ENCODE measurements at places on chromosomes 11 and 22. TPM values are rescaled to one million over a fixed set of nuclear protein-coding genes. Genes with fewer than 3 reads are reported as not detected.

DNA sequence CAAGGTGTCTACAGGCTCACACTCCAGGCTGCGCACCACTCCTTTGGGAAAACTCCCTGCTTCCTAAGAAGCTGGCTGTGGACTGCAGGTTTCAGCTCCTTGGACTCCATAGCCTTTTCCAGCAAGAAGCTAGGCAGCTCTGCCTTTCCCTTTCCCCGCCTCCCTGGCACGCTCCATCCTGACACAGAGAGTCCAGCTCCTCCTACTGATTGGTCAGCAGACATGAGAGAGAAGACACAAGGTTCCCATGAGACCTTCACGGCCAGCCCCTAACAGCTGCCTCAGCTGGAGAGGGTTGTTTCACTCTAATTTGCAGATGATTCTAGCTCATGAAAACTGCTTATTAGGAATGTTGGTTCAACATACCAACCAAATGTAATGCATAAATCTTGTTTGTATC is 27.6 kb downstream of the TENM4 start:
- no peak overlapping the region for H3K27ac ChIP-seq
- H3K4me1 ChIP-seq: no peaks in the 10 kb centered on the region
- no peaks in the 10 kb centered on the region for H3K36me3 ChIP-seq
- peaks cover 3% of the 10 kb centered on the region for H3K27me3 ChIP-seq
- DNase-seq: no peak

DNA sequence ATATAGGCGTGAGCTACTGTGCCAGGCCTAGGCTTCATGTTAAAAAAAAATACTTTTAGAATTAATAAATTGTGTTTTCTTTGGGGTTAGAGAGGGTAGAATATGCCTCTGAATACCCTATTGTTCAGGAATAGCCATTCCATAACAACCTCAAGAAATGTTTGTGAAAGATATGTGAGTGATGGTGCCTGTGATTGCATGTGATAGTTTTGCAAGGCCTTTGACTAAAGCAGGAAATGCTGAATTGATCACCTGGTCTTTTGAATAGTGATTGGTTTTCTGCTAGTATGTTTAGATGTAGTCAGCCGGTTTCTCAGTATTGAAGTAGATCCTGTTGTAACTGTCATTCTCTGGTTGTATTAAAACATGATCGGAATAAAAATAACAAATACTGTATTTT is 73.4 kb downstream of the UVRAG start:
- H3K27me3 ChIP-seq: no peaks in the 10 kb centered on the region
- peak overlapping the region; percentile 88 for H3K27ac ChIP-seq
- peaks cover 54% of the 10 kb centered on the region for H3K36me3 ChIP-seq
- peaks cover 84% of the 10 kb centered on the region for H3K4me1 ChIP-seq
- no peak for DNase-seq

Gene OPCML
- total RNA-seq: not detected

GRCh38 chr22:11605468-11605981 is 3922.5 kb upstream of the OR11H1 start:
- H3K27ac ChIP-seq: no peak overlapping the region
- no peaks in the 10 kb centered on the region for H3K36me3 ChIP-seq

GRCh38 chr22:37462983-37463382 is 23.2 kb downstream of the MFNG start:
- no peaks in the 10 kb centered on the region for H3K27me3 ChIP-seq
- H3K36me3 ChIP-seq: peaks cover 35% of the 10 kb centered on the region
- H3K27ac ChIP-seq: no peak overlapping the region
- peaks cover 8% of the 10 kb centered on the region for H3K4me1 ChIP-seq
- no peak overlapping the region for H3K4me3 ChIP-seq

Gene SCGB1D2
- total RNA-seq: not detected

DNA sequence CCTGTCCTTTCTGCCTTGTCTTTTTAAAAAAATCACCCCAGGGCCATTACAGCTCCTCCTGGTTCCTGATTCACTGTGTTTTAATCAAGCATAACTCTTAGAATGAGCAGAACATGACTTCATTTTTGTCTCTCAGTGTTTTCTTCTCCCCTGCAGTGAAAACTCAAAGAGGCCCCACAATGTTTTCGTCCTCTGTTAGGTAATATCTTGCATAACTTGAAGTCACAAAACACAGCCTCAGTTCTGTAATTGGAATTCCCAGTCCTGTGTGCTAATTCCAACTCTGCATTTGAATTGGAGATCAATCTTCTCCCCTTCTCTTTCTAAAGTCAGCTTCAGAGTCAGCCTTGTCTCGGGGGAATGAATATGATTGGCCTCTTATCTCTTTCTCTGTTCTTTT is 186.5 kb upstream of the NAV2 start:
- H3K27ac ChIP-seq: no peak overlapping the region
- peaks cover 6% of the 10 kb centered on the region for H3K27me3 ChIP-seq
- no peaks in the 10 kb centered on the region for H3K4me1 ChIP-seq
- no peak for DNase-seq
- no peaks in the 10 kb centered on the region for H3K36me3 ChIP-seq
- H3K4me3 ChIP-seq: no peak overlapping the region

- H3K4me1 ChIP-seq: peaks cover 27% of the 10 kb centered on the region
- H3K27ac ChIP-seq: no peak overlapping the region
- no peak for DNase-seq
- H3K27me3 ChIP-seq: no peaks in the 10 kb centered on the region
- no peak overlapping the region for H3K4me3 ChIP-seq
Observed at GRCh38 chr11:86196085-86196696, 48.4 kb upstream of the EED start.

DNA sequence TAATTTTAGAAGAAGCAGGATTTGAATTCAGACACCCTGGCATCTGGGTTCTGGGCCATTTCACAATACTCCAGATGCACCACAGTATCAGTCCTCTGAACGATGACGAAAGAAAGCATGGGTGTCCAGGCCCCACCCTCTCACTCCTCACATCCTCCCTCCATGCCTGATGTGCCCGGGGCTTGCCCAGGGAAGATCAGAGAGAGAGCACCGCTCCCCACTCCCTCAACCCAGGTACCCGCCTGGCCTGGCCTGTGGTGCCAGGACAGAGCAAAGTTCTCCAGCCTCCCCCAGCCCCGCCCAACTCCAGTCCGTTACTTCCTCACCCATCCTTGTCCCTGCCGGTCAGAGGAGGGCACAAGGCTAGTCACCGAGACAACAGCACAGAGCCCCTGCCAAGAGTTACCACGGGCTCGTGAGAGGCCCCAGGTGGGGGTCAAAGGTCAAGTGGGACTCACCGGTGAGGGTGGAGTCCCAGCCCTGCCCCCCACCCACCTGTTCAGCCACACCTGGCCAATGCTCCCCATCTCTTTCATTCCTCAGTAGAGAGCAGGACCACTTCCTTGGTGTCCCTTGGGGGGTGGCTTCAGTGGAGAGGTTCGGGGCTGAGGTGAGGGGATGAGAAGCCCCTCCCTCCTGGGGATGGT is 8.1 kb downstream of the BCL9L start:
- no peak overlapping the region for H3K4me3 ChIP-seq
- peaks cover 87% of the 10 kb centered on the region for H3K4me1 ChIP-seq
- H3K27ac ChIP-seq: peak overlapping the region; percentile 90
- peaks cover 6% of the 10 kb centered on the region for H3K36me3 ChIP-seq
- no peaks in the 10 kb centered on the region for H3K27me3 ChIP-seq
- DNase-seq: no peak

GRCh38 chr11:87456499-87456898 is 418.8 kb downstream of the TMEM135 start:
- H3K27me3 ChIP-seq: no peaks in the 10 kb centered on the region
- no peaks in the 10 kb centered on the region for H3K36me3 ChIP-seq
- no peak overlapping the region for H3K27ac ChIP-seq
- no peak overlapping the region for H3K4me3 ChIP-seq
- DNase-seq: no peak

Gene GAB4
- 0.29 TPM for total RNA-seq

GRCh38 chr11:61164606-61165424 is 3.6 kb upstream of the VPS37C start:
- no peaks in the 10 kb centered on the region for H3K27me3 ChIP-seq
- H3K4me3 ChIP-seq: no peak overlapping the region
- peaks cover 66% of the 10 kb centered on the region for H3K4me1 ChIP-seq
- no peak for DNase-seq
- H3K36me3 ChIP-seq: no peaks in the 10 kb centered on the region
- peak overlapping the region; percentile 93 for H3K27ac ChIP-seq

Gene FOLR1
- total RNA-seq: not detected

Gene LMO2
- total RNA-seq: 34.4 TPM

Gene LPXN
- total RNA-seq: 284 TPM

GRCh38 chr22:28435140-28435768 is 244.4 kb downstream of the TTC28 start:
- H3K27ac ChIP-seq: no peak overlapping the region
- H3K4me1 ChIP-seq: no peaks in the 10 kb centered on the region
- no peak overlapping the region for H3K4me3 ChIP-seq
- H3K36me3 ChIP-seq: no peaks in the 10 kb centered on the region
- no peak for DNase-seq

Gene ASCL2
- total RNA-seq: 1.3 TPM
